ENCODE measurements at places on chromosomes 16 and 17.
A peak's percentile ranks its signal among the peaks of the same experiment; 100 is the strongest.

- peak; percentile 92 for DNase-seq
Measured at GRCh38 chr17:7329374-7329996, 350 bp upstream of the NEURL4 start.

DNA sequence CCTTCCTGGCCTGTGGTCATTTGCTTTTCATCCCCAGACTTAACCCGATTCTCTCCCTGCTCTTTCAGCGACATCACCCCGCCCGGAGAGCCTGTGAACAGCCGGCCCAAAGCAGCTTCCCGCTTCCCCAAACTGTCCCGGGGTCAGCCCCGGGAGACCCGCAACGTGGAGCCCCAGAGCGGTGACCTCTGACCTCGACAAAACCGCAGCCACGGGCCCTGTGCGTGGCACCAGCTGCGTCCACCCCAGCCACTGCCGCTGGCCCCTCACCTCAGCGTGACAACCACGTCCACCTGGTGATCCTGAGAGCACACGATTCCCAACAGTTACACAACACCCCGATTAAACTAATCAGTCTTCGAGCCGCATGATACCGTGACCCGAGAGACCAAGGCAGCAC lies 235.2 kb downstream of the CPPED1 start:
- no peak for DNase-seq

DNA sequence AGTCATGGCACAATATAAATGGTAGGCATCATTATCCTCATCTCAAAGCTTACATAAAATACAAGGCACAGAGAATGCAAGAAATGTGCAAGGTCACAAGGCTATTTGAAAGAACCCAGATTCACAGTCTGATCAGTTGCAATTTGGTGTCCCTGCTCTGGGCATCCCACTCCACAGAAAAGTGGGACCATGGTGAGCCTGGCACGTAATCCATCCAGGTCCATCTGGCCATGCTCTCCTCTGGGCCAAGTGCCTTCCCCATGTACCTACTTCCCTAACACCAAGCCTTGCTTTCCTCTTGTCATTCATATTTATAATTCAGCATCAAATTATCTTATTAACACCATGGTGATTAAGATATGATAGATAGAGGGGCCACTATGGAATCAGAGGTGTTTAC lies 390.0 kb downstream of the CDH11 start:
- no peak for DNase-seq

DNA sequence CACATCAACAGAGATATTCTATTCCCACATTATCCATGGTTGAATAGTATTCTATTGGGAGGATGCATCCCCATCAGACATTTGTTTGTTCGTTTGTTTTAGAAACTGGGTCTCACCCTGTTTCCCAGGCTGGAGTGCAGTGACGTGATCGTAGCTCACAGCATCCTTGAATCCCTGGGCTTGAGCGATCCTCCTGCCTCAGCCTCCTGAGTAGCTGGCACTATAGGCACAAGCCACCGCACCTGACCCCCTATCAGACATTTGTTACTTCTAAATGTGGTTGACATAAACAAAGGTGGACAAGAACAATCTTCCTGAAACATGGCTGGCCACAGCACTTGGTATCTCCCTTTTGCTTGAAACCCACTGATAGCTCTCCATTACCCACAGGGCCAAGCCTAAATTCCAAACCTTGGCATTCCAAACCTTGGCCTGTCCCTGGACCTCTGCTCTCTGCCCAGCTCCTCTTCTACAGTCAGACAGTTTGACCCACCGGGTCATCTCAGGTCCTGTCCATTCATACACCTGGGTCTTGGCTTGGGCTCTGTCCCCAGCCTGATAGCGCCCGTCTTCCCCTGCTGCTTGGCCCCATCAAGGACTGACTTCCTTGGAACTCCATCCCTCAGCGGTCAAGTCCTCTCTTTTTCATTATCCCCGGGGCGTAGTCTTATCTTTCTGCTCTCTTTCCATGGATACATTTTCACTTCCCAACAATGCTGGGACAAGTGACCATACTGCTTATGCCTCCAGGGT lies 1.5 kb upstream of the PRR29 start:
- no peak for DNase-seq

DNA sequence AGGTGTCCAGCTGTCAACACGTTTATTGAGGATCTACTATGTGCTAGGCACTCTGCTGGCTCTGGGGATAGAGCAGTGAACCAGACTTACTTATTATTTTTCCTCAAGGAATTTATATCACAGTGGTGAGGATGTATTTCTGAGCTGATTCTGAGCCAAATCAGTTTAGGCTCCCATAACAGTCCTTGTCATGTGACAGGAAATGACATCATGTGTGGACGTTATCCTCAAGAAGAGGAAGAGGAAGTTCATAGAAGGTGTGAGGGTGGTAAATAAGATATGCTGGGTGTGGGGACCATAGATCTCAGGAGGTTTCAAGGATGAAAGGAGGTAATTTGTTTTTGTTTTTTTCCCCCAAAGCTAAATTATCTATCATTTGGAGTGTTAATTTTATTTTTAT lies 873.5 kb upstream of the EEF2KMT start:
- DNase-seq, result no peak

- peak; percentile 23 for DNase-seq
Measured at GRCh38 chr16:70250748-70251628, 752 bp downstream of the EXOSC6 start.

DNA sequence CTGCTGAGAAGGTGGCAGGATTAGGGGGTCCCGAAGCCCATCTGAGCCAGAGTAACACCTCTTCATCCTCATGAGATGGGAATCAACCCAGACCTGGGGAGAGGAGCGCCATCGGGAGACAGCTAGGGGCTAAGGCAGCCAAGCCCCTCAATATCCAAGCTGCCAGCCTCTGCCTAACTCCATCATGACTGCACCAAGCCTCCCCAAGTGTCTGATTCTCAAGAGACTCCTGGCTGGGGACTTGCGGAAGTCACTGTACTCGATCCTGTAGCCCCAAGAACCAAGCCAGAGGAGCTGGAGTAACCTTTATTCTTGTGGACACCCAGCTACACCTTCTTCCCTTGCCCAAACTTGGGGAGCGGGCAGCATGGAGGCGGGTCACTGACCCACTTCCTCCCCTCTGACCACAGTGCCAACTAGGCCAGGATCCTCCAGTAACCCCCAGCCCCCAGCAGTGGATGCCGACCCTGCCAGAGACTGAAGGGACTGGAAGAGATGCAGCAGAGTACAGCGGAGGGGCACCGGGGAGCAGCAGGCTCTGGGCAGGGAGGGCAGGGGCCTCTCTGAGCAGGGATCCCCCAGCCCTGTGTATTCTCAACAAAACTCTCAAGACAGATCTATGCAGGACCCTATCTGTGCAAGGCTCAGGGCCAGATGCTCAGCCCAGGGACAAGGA lies 13.3 kb downstream of the HDAC5 start:
- no peak for DNase-seq

- DNase-seq, result no peak
Measured at GRCh38 chr17:80112471-80113032, 11.2 kb downstream of the GAA start.

DNA sequence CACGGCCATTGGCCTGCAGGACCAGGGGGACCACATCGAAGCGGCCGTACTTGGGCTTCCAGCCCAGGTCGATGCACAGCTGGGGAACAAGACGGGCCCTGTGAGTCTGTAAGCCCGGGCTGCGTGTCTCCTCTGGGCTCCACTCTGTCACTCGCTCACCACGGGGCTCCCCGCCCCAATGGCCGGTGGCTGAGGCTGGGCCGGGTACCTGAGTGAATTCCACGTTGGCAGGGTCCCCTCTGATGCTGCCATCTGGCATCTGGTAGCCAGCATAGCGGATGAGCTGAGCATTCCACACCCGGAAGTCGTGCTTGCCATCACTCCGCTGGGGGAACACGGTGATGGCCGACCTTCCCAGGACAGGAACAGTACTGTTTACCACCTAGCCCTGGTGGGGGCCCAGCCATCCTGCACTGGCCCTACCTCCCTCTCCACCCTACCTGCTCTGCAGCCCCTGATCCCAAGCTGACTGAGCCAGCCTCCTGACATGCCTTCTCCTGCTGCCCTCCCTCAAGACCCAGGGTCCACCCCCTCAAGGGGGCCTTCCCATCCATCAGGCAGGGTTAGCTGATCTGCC lies 19.4 kb downstream of the NOS2 start:
- no peak for DNase-seq

GRCh38 chr17:78563189-78564145 lies 13.7 kb downstream of the DNAH17 start:
- no peak for DNase-seq

- no peak for DNase-seq
Measured at GRCh38 chr16:920051-920681, 50.6 kb downstream of the LMF1 start.

DNA sequence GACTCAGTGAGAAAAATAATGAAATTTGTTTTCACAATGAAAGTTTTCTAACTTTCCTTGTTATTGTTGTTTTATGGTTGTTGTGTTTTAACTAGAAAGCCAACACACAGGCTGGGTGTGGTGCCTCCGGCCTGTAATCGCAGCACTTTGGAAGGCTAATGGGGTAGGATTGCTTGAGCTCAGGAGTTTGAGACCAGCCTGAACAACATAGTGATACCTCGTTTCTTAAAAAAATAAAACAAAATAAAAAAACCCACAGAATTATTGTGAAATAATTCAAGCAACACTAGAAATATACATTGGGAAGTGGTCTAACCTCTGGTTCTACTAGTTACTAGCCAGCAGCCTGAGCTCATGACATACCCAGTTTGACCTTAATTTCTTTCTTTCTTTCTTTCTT lies 630 bp downstream of the MILR1 start:
- no peak for DNase-seq

DNA sequence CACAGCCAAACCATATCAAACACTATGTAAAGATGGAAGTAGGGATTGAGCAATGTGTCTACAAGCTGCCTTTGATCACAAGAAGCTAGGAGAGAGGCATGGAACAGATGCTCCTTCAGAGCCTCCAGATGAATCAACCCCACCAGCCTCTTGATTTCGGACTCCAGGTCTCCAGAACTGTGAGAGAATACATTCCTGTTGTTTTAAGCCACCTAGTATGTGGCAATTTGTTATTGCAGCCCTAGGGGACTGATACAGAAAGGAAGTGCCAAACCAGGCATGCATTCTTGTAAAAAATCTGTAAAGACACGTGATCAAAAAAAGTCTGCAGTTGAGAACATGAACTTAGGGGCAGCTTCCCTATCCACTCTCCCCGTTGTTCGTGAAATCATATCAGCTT lies 91.1 kb downstream of the C17orf67 start:
- no peak for DNase-seq

DNA sequence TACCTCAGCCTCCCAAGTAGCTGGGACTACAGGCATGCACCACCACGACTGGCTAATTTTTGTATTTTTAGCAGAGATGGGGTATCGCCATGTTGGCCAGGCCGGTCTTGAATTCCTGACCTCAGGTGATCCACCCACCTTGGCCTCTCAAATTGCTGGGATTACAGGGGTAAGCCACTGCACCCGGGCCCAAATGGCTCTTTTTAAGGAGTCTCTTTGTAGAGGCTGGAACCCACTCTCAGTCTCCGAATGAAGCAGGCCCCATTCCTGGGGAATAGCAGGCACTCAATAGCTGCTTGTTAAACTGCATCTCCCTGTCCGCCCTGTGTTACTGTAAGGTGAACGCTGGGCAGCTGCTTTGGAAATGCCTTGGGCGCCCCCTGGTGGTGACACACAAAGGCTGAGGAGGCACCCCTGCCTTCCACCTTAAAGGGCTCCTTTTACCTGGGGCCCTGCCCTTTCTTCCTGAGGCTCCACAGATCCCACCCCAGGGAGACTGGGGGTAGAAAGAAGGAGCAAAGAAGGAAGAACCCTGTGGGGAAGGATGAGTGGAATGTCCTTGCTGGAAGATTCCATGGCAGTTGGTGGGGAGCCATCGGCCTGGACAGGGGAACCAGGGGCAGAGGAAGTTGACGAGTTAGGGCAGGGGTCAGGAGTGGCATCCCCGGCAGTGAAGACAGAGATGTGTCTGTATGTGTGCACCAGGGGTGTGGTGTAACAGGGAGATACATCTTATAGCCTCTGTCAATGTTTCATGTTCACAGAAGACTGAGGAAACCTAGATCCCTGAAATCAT lies 6.1 kb upstream of the SP2 start:
- DNase-seq, result peak; percentile 86

DNA sequence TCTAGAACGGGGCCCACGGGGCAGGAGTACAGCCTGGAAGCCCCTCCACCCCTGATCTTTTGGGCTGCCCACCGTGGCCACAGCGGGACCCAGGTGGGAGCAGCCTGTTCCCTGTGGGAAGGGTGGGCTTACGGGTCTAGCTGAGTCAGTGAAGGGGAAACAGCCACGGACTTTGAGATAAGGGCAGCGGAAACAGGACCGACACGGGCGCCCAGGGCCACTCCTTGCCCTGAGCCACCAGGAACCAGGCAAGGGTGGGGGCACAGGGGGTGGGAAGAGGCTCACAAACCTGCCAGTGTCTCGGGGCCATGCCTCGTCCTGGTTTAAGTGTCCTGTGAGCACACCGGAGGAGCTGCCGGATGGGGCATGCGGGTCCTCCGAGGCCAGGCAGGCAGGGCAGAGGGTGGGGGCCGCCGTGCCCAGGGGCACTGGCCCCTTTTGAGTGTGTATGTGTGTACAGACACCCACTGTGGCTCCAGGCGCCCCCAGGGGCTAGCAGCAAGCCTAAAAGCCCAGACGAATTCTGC lies 47.6 kb upstream of the PVALEF start:
- no peak for DNase-seq

- DNase-seq, result no peak
Measured at GRCh38 chr17:50319306-50320004, 26.5 kb upstream of the XYLT2 start.

- DNase-seq, result no peak
Measured at GRCh38 chr16:24685539-24686432, 43.7 kb upstream of the TNRC6A start.

- DNase-seq, result no peak
Measured at GRCh38 chr16:12132290-12132689, 155.8 kb downstream of the SNX29 start.

GRCh38 chr17:1186214-1186820 lies 6.5 kb upstream of the ABR start:
- DNase-seq, result no peak

DNA sequence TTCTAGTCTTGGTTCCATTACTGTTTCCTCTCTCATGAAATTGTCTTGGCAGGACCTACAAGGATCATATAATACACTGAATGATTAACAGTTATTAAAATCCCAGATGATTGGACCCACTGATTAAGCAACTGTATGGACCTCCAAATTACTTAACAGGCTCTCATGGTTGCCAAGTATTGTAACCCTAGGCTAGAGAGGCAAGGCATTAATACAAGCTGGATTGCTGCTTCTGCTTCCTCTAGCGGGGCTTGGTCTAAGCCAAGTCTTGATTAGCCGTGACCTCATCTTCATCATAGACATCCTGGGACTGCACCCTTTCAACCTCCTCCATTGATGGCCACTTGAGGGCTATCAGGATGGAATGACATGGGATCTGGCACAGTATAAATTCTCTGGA lies 46.9 kb downstream of the SYCE1L start:
- DNase-seq, result no peak

- DNase-seq, result peak; percentile 68
Measured at GRCh38 chr17:1486802-1487695, 5.4 kb downstream of the MYO1C start.

DNA sequence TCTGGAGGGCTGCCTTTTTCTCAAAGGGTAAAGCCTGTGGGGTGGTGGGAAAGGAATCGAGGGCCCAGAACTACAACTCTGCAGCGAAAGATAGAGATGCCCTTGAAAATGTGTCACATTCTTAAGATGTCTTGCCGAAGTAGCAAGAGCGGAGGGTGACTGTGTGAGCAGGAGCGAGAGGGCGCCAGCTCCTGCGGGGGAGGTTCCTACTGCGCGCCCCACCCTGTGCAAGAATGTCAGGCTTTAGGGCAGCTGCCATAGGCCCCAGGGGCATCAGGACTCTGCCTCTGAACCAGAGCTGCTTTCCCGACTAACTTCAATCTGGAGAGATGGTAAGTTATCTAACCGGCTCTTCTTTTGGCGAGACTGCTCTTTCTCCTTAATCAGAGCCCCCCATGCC lies 11.8 kb upstream of the ITGAE start:
- no peak for DNase-seq

All from activated T-helper 9 cell treated with anti-CD3 and anti-CD28 coated beads, Interleukin-2, amount 50 U/mL, for 16 hours (primary cell).